Stimulated activated CD4-positive, alpha-beta T cell treated with anti-CD3 and anti-CD28 coated beads, Interleukin-1b, Interleukin-23, amount 100 ng/mL, for 48 hours (primary cell): ENCODE measurements at places on chromosomes 3 and 15.
A peak's percentile ranks its signal among the peaks of the same experiment; 100 is the strongest.

DNA sequence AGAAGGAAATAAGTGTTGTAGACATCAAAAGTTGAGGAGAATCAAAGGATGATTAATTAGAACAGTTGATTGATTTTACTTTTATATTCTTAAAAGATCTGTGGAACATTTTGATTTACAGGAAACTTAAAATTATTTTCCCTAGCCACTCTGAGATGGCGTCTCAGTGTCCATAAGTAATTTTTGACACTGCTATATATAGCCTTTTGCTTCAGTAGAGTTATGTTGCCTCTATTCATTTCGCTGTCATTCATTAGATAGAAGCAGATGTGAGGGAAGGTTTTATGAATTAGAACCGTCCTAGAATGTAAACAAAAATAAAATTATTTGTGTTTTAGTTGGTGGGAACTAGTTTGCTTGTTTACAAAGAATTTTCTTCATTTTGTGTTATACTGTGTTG lies 51.1 kb upstream of the EIF3J start:
- no peak for DNase-seq

DNA sequence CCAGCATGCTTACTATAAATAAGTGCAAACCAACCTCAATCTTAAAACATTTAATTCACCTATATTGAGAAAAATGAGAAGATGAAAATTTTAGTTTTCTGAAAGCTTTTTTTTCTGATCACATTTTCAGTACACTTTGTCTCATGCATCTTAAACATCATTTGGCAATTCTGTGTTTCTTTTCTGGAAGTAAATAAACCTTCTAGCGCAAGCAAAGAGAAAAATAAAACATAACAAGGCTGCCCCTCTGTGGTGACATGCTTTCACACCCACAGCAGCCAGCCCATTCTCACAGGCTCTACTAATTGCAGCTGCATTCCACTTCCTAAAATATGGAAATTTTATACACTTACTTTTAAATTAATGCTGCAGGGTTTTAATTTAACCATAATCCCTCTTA lies 90.1 kb downstream of the NEK10 start:
- DNase-seq = no peak

GRCh38 chr3:48962939-48963338 lies 27.1 kb upstream of the P4HTM start:
- DNase-seq = no peak

- peak; percentile 51 for DNase-seq
These were observed 16.4 kb downstream of the CLK3 start for GRCh38 chr15:74631935-74632560.

DNA sequence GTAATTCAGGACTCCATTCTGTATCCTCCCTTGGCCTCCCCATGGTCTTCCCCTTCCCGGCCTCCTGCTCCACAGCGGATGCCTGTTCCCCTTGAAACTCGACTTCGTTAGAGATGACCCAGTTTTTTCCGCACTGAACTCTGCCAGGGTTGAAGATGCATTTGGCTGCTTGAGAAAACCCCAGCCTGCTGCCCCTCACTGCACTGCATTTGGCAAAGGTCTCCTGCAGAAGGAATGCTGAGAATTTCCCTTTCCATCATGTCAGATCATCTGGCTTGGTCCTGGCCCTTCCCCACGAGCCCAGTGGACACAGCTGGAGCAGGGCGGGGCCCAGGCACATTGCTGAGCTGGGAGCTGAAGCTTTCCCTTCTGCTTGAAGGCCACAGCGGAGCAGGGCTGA lies 37.6 kb upstream of the RGMA start:
- DNase-seq = no peak

GRCh38 chr3:24451461-24452099 lies 43.1 kb downstream of the THRB start:
- DNase-seq = no peak

DNA sequence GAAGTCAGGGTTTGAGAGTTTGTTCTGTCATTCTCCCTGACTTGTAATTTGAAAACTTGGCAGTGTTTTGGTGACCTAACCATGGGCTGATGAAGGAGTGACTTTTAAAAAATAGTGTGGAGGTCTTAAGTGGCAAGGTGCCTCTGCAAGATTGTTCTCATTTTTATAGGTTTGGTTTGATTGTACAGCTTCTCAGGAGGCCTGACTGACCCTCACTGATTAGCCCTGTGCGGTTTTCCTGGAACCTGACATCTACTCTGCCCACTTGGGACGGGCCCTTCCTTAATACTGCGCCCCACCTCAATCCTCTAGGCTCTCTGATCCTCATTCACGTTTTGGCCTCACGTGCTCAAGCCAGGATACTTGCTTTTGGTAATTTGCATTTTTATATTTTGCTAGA lies 2.8 kb downstream of the UBE2E1 start:
- DNase-seq = no peak

- no peak for DNase-seq
These were observed 27.0 kb upstream of the APH1B start for GRCh38 chr15:63250312-63250965.
